CD4-positive, alpha-beta T cell (primary cell): ENCODE measurements at places on chromosomes 7 and 10.

DNA sequence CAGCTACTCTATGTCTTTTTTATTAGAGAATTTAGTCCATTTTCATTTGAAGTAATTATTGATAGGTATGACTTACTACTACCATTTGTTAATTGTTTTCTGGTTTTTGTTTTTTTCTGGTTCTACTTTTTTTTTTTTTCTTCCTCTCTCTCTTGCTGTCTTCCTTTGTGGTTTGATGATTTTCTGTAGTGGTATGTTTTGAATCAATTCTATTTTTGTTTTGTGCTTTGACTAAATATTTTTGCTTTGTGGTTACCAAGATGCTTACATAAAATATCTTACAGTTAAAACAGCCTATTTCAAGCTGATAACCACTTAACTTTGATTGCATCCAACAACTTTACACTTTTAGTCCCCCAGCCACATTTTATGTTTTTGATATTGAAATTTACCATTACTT, 3.3 kb upstream of the OR2F2 start:
- H3K4me1 ChIP-seq: no peaks in the 10 kb centered on the region
- no peak overlapping the region for H3K27ac ChIP-seq
- no peak overlapping the region for H3K4me3 ChIP-seq

- no peaks in the 10 kb centered on the region for H3K4me1 ChIP-seq
- no peaks in the 10 kb centered on the region for H3K36me3 ChIP-seq
Observed at GRCh38 chr7:116148626-116149025, 61.7 kb upstream of the TES start.

DNA sequence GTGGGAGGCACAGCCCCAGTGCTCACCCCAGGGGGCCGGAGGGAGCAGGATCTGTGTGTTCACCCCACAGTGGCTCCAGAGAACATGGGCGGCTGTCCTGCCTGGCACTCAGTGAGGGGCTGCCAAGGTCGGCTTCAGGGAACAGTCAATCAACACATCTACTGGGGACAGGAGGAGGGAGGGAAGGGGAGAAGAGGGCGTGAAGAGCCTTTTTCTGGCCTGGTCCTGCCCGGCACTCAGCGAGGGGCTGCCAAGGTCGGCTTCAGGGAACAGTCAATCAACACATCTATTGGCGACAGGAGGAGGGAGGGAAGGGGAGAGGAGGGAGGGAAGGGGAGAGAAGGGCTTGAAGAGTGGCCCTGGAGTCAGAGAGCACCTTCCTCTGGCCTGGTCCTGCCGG, 184.9 kb downstream of the ADARB2 start:
- H3K36me3 ChIP-seq: no peaks in the 10 kb centered on the region
- H3K4me3 ChIP-seq: no peak overlapping the region
- H3K27ac ChIP-seq: no peak overlapping the region
- no peaks in the 10 kb centered on the region for H3K27me3 ChIP-seq

DNA sequence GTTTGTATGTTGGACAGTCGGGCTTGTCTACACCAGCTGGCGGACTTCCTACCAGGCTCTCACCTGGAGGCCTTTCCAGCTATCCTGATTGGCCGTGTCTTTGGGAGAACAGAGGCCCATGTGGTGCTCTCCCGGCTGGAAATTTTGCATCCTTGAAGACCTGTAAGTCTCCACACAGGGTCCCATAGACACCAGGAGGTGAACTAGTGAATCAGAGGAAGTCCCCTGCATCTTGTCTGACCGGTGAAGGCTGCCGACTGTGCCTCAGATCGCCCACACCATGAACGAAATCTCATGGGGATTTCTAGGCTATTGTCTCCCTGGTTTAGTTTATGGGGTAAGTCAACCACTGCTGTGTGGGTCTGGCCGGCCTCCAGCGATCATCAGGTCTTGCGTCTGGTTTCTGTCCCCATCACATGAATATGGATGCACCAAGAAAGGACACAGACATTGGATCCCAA, 108.4 kb upstream of the LYZL2 start:
- peaks cover 5% of the 10 kb centered on the region for H3K4me1 ChIP-seq
- no peaks in the 10 kb centered on the region for H3K36me3 ChIP-seq
- H3K27ac ChIP-seq: no peak overlapping the region
- no peaks in the 10 kb centered on the region for H3K27me3 ChIP-seq

GRCh38 chr10:92760609-92761008, 70.9 kb downstream of the HHEX start:
- no peak for DNase-seq
- H3K27ac ChIP-seq: no peak overlapping the region
- H3K4me1 ChIP-seq: peaks cover 5% of the 10 kb centered on the region
- no peaks in the 10 kb centered on the region for H3K27me3 ChIP-seq
- no peak overlapping the region for H3K4me3 ChIP-seq

DNA sequence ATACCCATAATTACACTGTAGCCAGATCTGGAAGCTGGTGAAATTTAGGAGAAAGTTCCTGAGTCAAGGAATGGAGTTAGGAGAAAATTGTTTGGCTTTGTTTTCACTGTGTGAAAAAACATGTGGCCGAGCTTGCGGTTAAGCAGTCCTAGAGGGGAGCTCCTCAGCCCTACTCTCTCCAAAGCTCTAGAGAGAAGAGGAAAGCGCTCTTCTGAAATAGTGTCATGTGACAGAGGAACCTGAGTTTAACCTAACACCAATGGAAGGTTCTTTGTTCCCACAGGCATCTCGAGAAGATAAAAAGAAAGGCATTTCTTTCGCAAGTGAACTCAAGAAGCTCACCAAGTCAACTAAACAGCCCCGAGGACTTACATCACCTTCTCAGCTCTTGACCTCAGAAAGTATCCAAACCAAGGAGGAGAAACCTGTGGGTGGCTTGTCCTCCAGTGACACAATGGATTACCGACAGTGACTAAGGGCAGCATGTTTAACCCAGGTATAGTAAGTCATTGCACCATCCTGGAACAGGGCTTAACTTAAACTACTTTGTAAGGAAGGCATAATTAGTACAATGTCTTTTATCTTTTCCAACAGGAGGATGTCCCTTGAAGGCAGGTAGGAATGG, 38.0 kb downstream of the NOC3L start:
- H3K36me3 ChIP-seq: peaks cover 16% of the 10 kb centered on the region
- H3K27ac ChIP-seq: no peak overlapping the region
- H3K4me3 ChIP-seq: no peak overlapping the region
- no peak for DNase-seq

DNA sequence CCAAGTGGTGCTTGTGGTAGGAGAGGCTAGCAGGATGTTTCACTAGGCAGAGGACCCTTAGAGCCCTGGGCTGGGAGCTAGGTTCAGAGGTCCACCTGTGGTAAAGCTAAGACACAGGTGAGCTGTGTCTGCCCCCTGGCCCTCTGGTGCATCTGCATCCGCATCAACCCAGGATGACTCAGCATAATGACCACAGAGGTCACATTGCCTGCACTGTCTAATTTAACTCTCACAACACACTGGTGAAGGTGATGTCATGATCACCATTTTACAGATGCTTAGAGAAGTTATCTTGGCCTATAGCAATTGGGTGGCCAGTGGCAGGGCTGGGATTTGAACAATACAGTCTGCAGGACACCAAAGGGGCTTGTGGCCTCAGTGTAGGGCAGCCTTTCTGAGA, 33.1 kb downstream of the HABP2 start:
- no peak for DNase-seq
- no peaks in the 10 kb centered on the region for H3K4me1 ChIP-seq
- no peaks in the 10 kb centered on the region for H3K27me3 ChIP-seq
- H3K27ac ChIP-seq: no peak overlapping the region
- no peak overlapping the region for H3K4me3 ChIP-seq
- H3K36me3 ChIP-seq: no peaks in the 10 kb centered on the region

- H3K27ac ChIP-seq: no peak overlapping the region
- no peak overlapping the region for H3K4me3 ChIP-seq
- H3K4me1 ChIP-seq: no peaks in the 10 kb centered on the region
- peaks cover 3% of the 10 kb centered on the region for H3K27me3 ChIP-seq
Observed at GRCh38 chr7:28390426-28390825, 21.9 kb upstream of the CREB5 start.

- H3K27me3 ChIP-seq: no peaks in the 10 kb centered on the region
- H3K36me3 ChIP-seq: no peaks in the 10 kb centered on the region
- H3K4me3 ChIP-seq: no peak overlapping the region
- H3K4me1 ChIP-seq: no peaks in the 10 kb centered on the region
- no peak for DNase-seq
Observed at GRCh38 chr7:106417273-106417902, 132.6 kb upstream of the NAMPT start.

DNA sequence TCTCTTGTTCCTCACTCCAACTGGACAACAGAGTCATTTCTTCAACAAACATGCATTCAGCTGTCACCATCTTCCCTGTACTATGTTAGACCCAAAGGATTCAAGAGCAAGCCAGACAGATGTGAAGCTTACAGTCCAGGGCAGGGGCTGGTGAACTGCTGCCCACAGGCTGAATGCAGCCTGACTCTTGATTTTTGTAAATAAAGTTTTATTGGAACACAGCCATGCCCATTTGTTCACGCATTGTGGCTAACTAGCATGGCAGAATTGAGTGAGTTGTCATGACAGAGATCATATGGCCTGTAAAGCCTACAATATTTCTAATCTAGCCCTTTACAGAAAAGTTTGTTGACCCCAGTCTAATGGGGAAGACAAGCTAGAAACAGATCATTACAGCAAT, 208.7 kb downstream of the EMX2 start:
- no peak for DNase-seq
- H3K27ac ChIP-seq: no peak overlapping the region
- H3K27me3 ChIP-seq: no peaks in the 10 kb centered on the region
- no peak overlapping the region for H3K4me3 ChIP-seq
- no peaks in the 10 kb centered on the region for H3K4me1 ChIP-seq

DNA sequence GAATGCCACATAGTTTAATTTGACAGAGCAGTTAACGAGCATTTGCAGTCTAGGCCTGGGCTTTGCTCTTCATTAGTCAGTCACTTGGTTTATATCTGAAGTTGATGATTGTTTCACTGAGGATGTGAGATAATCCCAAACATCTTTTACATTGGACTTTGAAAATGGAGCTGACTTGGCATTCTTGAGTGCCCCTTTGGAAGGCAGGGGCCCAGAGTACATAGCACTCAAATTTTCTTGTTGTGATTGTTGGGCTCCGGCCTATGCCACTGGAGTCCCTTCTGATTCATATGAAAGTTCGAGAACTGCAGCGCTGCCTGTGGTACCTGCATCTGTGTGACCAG, 21.9 kb downstream of the DNAJB6 start:
- no peak for DNase-seq
- H3K27ac ChIP-seq: no peak overlapping the region
- no peak overlapping the region for H3K4me3 ChIP-seq
- H3K4me1 ChIP-seq: peaks cover 41% of the 10 kb centered on the region

- no peak overlapping the region for H3K27ac ChIP-seq
- no peak for DNase-seq
- no peaks in the 10 kb centered on the region for H3K4me1 ChIP-seq
Observed at GRCh38 chr7:148828965-148829364, 55.1 kb downstream of the EZH2 start.

- H3K27me3 ChIP-seq: no peaks in the 10 kb centered on the region
- H3K36me3 ChIP-seq: peaks cover 5% of the 10 kb centered on the region
- no peak for DNase-seq
- H3K4me3 ChIP-seq: no peak overlapping the region
Observed at GRCh38 chr7:105454095-105454747, 65.5 kb upstream of the SRPK2 start.
